GF-D8 (cell line): ENCODE measurements at places on chromosomes 2 and 18.

DNA sequence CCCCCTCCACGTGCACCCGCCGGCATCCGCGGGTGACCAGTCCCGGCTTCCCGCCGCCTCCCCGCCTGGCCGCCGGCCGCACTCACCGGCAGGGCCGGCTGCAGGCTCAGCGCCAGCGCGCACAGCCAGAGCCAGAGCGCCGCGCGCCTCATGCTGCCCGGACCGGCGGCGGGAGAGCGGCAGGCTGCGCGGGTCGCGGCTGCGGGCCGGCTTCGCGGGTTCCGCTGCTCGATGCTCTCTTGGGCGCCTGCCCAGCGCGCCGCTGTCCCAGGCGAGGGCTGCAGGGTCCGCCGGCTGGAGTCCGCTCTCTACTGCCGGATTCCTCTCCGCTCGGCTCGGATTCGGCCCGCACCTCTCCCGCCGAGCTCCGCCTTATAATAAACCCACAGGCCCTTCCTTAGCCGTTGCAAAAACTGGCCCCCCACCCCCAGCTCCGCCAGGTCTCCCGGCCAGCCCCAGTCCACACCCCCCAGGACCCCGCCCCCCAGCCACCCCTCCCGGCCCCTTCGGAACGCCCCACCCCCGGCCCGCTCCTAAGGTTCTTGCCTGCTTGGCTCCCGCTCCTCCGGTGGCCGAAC is at the start of gene SDC1:
Gene SDC1, minus strand, starts transcription at position 415 of the 578 bp plus-strand sequence. Its CDS starts 263 bp downstream, at position 152.
- DNase-seq, result no peak

GRCh38 chr2:109558076-109558882 is 55.5 kb downstream of the SEPTIN10 start:
- DNase-seq, result peak; percentile 54

- DNase-seq, result no peak
These were observed 18.8 kb downstream of the KCNIP3 start for GRCh38 chr2:95315801-95316411.

- DNase-seq, result no peak
These were observed 201.7 kb upstream of the STK17B start for GRCh38 chr2:196372811-196373664.

DNA sequence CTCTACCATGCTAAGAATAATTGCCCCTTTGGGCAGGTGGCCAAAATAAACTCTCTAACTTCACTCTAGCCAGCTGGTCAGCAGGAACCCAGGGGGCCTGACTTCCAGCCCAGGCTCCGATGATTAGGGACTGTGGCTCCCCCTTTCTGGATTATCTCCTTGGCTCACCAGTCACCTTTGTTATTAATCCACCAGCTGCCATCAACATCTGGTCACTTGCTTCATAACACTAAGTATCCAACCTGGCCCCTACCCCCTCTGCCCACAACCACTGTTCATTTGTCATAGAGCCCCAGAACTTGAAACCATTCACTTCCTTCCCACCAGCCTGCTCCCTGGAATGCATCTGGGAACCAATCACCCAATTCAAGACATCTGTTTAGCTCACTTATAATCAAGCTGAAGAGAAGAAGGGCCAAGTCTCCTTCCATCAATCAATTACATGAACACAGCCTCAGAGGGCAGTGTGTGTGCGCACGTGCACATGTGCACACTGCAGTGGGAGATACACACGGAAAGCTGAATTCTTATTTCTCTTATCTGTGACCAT is 215.1 kb downstream of the ALK start:
- no peak for DNase-seq

DNA sequence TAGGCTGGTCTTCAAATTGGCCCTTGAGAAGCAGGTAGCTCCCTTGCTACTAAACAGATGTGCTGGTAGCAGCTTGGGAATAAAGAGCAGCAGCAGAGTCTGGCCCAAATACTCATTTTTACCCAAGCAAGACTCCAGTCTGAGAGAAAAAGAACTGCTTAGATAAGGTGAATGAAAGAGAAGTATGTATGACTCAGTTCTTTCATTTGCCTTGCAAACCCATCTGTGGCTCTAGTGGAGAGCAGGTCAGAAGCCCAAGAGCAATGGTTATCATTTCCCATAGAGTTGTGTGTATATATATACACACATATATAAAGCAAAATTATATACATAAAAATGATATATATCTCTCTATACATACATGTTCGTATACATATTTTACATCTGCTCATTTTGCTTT is 80.3 kb downstream of the CAMKMT start:
- DNase-seq, result no peak

- DNase-seq, result no peak
These were observed 33.2 kb downstream of the SLC38A11 start for GRCh38 chr2:164922134-164922533.

- no peak for DNase-seq
These were observed 16.4 kb upstream of the LCT start for GRCh38 chr2:135853401-135853800.

GRCh38 chr18:5964996-5965395 is 69.7 kb upstream of the TMEM200C start:
- no peak for DNase-seq

DNA sequence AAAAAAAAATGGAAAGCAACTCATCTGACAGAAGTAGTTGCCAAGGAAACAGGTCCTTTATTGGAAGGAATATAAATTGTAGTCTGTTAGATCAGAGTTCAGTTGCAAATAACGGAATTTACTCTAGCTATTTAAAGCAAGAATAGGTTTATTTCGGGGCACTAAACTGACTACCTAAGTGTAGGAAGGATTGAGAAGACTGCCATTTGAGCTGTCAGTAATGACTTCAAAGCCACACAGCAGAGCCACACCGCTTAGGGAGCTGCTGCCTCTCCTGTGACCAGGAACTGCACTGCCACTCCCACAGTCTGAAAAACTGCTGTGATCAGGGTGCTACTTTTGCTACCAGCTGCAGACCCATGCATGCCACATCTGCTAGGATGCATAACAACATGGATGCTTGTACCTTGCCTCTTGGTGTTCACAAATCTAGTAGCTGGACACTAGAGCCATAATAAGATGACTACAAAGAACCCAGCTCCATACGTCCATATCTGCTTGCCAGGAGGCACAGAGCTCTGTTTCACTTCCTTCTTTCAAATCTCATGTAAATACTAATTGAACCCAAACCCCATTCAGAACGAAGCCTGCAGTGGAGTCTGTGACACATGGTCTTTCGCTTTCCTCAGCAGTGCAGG is 2.2 kb downstream of the DSG2 start:
- DNase-seq, result no peak

- DNase-seq, result no peak
These were observed 403 bp downstream of the MAP2 start for GRCh38 chr2:209424199-209424701.

DNA sequence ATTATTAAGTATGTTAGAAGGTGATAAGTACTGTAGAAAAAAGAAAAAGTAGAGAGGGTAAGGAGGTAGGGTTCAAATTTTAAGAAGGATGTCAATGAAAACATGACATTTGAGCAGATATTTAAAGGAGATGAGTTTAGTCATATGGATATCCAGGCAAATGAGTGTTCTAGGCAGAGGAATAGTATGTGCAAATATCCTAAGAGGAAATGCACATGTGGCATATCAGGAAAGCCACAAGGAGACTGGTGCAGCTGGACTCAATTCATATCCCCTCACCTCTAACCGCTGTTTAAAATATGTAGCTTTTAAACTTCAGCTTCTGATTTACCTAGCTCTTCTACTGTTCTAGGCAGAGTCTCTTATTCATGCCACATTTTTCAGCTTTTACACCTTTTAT is 9.5 kb downstream of the AGPS start:
- no peak for DNase-seq

DNA sequence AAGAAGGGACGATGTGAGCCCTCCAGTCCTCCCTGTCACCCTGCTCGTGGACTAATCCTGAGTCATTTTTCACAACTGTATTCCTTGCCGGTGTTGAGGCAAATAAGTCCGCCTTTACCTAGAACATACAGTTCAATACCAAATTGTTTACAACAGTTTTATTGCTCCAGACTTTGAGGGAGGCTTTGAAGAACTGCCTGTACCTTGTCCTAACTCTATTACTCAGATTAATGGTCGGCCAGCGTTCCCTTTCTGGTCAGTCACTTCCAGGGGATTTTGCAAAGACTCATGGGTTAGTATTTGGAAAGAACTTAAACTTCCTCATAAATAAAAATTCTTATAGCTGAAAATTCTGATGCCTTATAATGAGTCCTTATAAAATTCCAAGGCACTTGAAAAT is 85.1 kb upstream of the ZNF532 start:
- DNase-seq, result no peak

GRCh38 chr2:28320009-28320365 is 72.7 kb upstream of the FOSL2 start:
- no peak for DNase-seq

DNA sequence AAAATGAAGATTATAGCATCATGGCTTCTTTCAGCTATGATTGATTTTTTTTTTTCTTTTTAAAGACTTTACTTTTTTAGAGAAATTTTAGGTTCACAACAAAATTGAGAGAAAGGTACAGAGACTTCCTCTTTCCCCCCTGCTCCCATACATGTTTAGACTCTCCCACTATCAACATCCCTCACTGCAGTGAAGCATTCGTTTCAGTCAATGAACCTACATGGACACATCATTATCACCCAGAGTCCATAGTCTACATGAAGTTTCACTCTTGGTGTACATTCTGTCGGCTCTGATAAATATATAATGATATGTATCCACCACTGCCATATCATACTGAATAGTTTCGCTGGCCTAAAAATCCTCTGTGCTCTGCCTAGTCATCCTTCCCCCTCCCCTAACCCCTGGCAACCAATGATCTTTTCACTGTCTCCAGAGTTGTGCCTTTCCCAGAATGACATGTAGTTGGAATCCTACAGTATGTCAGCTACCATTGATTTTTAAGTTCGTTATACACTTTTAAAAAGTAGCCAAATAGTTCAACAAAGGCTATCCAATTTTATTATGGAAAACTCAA is 86.8 kb downstream of the GPD2 start:
- no peak for DNase-seq

- no peak for DNase-seq
These were observed 90.5 kb downstream of the ICOS start for GRCh38 chr2:204027091-204027490.
